Hepatic stellate cell (primary cell): ENCODE measurements at places on chromosomes 16 and 17.

- DNase-seq: no peak
Measured at GRCh38 chr17:42017866-42018200, 594 bp upstream of the DNAJC7 start.

GRCh38 chr16:5738586-5738985 lies 641.0 kb upstream of the EEF2KMT start:
- no peak for DNase-seq

- no peak for DNase-seq
Measured at GRCh38 chr17:2649191-2649590, 55.7 kb downstream of the PAFAH1B1 start.

GRCh38 chr16:56334761-56335160 lies 90.6 kb downstream of the AMFR start:
- no peak for DNase-seq

- DNase-seq: no peak
Measured at GRCh38 chr17:48894886-48895285, 2.3 kb downstream of the ATP5MC1 start.

DNA sequence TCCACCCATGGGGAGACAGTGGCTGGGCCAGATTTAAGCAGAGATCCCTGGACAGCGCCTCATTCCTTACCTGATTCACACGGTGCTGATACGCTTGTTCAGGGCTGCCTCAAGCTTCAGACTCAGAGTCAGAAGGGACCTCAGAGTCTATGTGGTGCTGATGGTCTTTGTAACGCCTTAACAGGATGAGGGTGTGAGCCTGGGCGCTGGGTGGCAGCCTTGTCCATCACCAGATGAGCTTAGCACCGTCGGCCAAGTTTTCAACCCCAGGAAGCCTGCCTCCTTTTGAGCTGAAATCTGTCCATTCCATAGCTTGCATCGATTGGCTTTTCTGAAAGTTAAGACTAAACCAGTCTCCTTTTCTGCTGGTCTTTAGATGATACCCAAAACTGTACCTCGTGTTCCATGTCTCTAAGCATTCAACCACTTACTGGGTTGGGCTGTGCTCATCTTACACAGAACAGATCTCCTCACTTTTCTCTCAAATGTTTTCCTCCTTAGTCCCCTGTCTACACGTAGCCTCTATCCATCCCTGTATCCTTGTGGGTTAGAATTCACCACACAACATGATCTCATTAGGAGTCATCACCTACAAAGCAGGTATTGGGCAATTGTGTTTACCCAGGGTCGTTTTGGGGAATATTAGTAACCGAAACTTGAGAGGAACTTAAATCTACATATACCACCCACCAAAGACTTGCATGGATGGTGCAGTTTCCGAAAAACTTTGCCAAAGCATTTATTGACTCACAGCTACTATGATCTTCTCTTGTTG lies 573.4 kb downstream of the CDH13 start:
- DNase-seq: no peak

DNA sequence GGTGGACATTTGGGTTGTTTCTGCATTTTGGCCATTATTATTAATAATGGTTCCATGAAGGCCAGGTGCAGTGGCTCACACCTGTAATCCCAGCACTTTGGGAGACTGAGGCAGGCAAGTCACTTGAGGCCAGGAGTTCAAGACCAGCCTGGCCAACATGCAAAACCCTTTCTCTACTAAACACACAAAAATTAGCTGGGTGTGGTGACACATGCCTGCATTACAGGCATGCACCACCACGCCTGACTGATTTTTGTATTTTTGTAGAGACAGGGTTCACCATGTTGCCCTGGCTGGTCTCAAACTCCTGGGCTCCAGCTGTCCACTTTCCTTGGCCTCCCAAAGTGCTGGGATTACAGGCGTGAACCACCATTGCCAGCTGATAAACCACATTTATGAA lies 58.5 kb downstream of the TNFRSF13B start:
- DNase-seq: no peak

- no peak for DNase-seq
Measured at GRCh38 chr16:65783709-65784474, 582.6 kb upstream of the CDH5 start.

DNA sequence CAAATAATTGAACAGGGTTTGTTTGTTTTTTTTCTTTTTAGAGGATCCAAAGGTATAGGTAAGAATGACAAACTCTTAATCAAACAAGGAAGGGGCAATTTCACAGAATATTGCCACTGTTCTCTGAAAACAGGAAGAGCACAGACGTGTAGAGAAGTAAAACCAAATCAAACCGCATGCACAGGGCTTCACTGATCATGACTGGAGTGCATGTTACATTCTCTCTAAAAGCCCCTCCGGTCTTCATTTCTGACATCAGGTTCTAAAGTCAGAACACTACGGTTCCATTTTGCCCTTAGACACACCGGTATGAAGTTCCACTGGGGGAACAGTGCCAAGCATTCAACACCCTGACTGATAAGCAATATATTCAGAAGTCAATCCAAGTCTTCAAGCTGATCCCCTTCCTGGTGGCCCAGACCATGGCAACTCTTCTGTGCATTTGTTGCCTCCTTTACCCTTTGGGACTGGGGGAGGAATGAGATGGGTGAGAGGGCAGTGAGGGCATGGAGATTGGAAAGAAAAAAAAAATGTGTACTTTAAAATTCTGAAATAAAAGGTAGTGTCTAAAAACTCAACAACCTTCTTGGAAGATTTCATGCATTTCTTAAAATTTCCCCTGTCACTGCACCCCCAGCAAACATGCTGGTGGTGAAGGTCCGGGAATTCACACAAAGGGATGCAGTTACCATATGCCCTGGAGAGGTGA lies 1.4 kb downstream of the MMD start:
- no peak for DNase-seq

DNA sequence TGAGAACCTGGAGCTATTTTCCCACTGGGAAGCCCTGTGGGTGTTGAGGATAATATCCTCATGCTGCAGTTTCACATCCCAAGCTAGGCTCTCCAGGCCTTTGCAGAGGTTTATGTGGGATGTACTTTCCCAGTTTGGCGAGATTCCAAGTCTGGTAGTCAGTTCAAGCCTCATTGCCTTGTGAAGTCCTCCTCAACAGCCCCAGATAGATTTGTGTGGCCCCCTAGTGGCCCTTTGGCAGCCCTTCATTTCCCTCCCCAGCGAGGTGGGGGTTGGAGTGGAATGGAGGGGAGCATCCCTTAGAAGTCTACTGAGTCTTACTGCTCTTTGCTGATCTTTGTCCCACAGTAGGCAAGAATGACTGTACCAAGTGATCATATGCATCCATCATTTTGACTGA lies 137.9 kb downstream of the CDH11 start:
- DNase-seq: peak; percentile 38

DNA sequence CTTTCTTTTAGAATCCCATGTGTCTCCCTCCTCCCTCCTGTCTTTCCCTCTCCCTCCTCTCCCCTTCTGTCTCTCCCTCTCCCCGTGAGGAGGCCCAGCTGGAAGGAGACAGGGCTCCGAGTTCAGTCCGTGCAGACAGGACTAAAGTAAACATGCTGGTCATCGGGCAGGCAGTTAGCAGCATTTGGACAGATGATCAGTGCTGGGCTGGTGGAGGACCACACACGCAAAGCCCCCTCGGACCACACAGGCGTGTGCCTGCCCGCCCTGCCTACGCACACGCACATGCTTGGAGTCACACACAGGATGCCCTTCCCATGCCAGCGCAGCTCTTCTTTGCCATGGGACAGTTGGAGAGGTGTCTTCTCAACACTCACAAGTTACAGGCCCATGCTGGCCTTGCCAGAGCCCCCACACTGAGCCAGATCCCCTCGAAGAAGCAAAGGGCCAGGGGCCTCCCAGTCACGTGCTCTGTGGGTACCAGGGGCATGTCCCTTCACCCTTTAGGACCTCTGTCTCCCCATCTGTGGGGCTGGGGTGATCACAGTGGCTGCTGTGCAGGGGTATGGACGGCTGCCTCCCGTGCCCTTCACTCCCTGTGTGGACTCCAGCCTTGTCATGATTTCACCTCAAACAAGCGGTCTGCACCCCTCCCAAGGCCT lies 215.7 kb upstream of the FOXF1 start:
- peak; percentile 92 for DNase-seq

DNA sequence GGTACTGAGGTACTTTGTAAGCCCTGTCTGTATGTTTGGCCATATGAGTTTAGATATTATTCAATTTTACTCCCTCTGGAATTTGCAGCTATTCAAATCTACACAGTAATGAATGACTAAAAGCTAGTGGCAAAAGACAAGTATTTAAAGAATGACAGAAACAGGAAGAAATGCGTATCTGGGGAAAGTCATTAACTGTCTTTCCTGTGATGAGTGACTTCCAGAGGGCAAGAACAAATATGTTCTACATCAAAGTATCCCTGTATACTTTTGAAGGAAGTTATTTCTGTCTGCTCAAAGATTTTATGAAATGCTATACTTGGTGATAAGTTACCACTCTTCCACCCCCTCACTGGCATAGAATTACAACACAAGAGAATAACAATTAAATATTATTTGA lies 489.3 kb upstream of the SOX9 start:
- no peak for DNase-seq

- no peak for DNase-seq
Measured at GRCh38 chr16:67733734-67734470, 14.8 kb upstream of the GFOD2 start.

DNA sequence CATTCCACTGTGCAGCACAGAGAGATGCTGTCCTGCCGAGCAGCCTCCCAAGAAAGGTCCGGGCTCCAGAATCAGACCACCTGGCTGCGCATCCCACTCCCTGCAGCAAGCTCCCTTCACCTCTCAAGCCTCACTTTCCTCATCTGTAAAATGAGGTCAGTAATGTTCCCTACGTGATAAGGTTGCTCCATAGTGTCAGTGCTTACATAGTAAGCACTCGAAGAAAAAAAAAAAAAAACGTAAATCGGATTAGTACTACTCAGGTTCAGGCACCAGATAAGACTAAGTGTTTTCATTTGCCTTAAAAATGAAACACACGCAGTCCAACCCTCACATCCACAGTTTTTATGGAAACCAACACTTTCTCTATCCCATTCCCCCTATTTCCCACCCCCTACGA lies 76.7 kb downstream of the CCT6B start:
- DNase-seq: no peak

DNA sequence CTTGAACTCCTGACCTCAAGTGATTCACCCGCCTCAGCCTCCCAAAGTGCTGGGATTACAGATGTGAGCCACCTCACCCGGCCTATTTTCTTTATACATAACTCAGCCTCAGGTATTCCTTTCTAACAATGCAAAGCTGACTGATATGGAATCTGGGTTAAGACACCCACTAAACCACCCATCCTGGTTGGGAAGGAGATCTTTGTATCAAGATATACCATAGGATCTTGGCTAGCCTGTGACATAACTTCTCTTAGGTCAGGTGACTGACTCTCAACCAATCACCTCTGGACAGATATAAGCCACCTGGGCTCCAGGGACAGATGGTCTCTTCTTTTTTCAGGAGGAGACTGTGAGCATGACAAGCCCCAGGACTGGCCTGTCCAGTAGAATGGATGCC lies 51.2 kb upstream of the NKD1 start:
- DNase-seq: no peak

DNA sequence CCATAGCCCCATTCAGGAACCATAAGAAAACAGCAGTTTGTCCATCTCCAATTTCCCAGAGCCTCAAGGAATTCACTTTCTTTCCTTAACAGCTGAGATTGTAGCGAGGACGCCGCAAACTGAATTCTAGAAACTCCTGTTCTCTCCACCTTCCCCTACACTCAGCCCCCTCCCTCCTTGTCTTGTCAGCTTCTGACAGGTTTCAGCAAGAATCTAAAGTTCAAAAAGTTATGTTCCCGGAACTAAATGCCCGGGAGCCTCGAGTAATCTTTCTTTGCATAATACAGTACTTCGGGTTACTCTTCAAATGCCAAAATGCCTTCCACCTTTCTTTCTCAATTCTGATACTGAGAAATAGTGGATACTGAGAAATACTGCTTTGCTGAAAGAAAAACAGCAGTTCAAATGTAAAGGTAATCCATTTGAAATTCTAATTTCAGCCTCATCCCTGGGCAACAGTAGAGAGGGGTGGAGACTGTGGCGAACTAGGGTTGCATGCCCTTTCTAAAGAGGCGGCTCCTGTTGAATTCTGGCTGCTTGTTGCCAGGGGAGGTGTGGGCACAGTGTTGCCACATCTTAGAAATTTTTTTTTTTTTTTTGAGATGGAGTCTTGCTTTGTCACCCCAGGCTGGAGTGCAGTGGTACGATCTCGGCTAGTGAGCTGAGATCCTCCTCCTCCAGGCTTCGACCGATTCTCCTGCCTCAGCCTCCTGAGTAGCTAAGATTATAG lies 63.5 kb upstream of the USP7 start:
- DNase-seq: no peak

DNA sequence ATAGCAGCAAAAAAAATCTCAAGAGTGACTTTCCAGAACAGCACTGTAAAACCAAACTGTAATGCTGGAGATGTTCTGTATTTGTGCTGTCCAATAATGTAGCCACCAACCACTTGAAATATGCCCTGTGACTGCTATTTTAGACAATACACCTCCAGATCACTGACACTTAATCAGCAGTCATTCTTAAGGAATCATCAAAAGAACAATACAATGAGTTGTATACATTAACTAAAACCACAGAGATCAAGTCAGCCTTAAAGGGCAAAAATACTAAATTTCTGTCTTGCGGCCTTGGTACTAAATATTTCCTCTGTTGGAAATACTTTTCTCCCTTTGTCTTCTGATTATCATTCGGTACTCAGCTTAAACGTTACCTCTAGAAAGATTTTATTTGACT lies 33.6 kb upstream of the ANKFY1 start:
- no peak for DNase-seq

DNA sequence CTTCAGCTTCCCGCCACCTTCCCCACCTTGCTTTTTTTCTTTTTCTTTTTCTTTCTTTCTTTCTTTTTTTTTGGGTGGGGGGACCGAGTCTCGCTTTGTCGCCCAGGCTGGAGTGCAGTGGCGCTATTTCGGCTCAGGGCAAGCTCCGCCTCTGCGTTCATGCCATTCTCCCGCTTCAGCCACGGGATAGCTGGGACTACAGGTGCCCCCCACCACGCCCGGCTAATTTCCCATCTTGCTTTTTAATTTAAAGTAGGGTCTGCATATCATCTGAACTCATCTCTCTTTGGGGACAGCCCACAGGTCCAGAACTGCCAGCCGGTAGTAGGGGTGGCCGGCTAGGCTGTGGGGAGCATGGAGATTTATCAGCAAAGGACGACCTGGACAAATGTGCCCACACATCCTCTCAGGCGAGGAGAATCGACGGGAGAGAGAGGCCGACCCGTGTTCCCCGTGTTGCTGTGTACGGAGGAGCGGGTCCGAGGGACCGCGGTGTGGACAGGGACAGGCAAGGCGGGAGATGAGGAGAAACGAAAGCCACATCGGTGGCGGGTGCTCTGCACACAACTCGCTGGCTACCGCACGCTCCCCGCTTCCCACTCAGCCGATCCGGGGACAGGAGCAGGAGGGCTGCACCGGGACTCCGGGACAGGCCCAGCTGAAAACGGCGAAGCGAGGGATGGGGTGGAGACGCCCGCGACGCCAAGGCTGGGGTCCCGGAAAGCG lies 2.4 kb downstream of the MT1M start:
- DNase-seq: no peak

GRCh38 chr17:44844390-44844830 lies 3.3 kb upstream of the HIGD1B start:
- peak; percentile 74 for DNase-seq

- DNase-seq: no peak
Measured at GRCh38 chr17:7864995-7865650, 7.3 kb downstream of the CYB5D1 start.

GRCh38 chr16:87830673-87831420 lies 38.5 kb downstream of the SLC7A5 start:
- DNase-seq: no peak

- DNase-seq: no peak
Measured at GRCh38 chr17:29240477-29240876, 6.2 kb upstream of the CRYBA1 start.
